GM04503 (cell line): ENCODE measurements at places on chromosomes 11 and 22.

DNA sequence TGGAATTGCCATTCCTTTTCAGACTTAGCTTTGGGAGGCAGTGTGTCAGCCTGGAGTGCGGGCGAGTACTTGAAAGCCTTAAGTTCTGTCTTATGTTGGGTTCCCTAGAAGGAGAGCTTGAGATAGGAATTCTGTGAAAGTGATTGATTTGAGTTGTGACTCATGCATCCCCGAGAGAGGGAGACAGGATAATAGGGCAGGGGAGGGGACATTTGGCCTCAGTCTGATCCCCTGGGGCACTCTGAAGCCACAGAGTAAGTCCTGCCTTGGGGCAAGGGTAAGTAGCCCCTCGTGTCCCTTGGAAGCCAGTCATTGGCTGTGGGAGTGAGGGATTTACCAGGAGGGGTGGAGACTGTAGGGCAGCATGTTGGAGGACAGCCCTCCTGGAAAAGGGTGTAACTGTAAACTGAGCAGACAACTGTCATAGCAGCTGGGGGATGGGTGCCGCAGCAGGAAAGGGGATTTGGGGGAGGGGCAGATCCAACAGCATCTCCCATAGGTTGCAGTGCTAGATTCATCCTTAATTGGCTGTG is 44.0 kb downstream of the KIAA1671 start:
- no peak for DNase-seq

DNA sequence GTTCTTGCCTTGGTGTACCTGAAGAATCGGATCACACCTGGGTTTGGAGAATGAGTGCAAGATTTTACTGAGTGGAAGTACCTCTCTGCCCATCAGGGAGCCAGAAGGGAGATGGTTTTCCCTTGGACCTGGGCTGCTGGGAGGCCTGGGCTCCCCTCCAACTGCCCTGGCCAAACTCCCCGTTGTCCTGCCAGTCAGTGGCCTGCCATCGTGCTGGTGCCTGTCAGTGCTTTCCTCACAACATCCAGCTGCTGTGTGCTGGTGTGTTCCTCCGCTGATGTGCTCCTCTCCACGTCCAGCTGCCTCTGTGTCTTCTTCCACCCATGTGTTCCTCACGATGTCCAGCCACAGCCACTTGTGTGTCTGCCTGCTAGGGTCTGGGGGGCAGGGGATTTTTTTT is 87.9 kb upstream of the CLPB start:
- no peak for DNase-seq

GRCh38 chr22:49756201-49756600 is 71.5 kb downstream of the BRD1 start:
- no peak for DNase-seq

- no peak for DNase-seq
These were observed 18.7 kb downstream of the SCUBE2 start for GRCh38 chr11:9072626-9073176.

DNA sequence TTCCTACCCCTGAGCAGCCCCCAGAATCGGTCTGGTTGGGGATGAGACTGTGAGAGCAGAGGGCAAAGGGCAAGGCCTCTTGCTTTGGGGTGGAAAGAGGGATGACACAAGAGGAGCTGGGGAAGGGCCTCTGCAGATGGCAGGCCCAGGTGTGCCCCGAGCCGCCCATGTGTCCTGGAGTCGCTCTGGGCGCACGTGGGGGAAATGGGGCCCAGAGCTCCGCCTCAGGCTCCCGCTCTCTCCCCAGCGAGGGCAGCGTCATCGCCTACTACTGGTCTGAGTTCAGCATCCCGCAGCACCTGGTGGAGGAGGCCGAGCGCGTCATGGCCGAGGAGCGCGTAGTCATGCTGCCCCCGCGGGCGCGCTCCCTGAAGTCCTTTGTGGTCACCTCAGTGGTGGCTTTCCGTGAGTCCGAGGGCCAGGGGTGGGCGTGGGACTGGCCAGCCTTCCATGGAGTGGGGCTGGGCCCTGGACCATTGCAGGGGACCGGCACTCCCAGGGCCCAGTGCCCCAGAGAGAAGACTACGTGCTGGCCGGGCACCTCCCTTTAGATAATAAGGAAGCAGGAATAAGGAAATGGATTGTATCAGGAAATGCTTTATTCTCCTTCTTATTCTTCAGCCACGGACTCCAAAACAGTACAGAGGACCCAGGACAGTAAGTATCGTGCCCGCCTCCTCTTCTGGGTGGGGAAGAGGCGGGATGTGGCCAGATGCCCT is 30.1 kb downstream of the ST14 start:
- no peak for DNase-seq

GRCh38 chr11:106249617-106250239 is 172.3 kb downstream of the AASDHPPT start:
- DNase-seq = no peak

- DNase-seq = no peak
These were observed 117.7 kb downstream of the PGR start for GRCh38 chr11:101011881-101012280.

DNA sequence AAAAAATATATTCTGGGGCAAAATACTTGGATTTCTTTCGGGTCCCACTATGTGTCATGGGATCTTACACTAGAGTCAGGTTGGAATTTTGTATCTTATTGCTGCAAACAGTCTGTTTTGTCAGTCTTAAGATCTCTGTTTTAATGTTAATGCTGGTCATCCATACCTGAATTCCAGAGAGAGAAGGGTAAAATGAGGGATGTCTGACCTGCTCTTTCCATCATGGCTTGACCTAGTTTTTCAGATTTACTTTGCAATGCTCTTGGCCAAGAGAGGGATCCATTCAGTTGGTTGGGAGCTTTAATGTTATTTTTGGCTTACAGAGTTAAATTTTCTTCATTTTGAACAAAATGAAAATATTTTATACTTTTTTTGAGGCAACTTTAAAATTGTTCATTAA is 117.2 kb downstream of the CASP12 start:
- DNase-seq = no peak

- peak; percentile 3 for DNase-seq
These were observed 1.2 kb downstream of the UBE2L6 start for GRCh38 chr11:57566005-57566904.

DNA sequence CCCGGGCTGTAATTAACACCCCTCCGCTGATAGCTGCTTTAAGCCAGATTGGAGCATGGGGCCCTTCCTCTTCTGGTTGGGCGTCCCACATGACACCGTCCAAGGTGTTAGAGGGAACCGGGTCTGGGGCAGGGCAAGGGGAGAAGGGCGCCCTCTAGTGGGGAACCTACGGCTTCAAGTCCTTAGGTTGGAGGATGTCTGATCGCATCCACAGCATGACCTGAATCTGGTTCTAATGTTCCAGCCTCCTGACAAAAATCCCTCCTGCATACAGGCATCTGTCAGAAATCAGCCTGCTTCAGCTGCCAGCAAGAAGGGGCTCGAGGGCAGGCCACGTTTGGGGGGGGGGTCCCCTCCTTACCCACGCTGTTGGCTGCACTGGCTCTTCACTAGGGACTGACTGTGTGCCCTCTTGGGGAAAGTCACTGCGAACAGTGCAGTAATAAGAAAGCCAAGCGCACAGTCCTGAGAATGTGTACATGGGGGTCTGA is 94.2 kb upstream of the TBCEL start:
- no peak for DNase-seq

- no peak for DNase-seq
These were observed 969.2 kb downstream of the JRKL start for GRCh38 chr11:97359016-97359415.

GRCh38 chr22:35128637-35129036 is 62.7 kb downstream of the ISX start:
- no peak for DNase-seq

GRCh38 chr11:16261836-16262644 is 94.3 kb downstream of the SOX6 start:
- no peak for DNase-seq

DNA sequence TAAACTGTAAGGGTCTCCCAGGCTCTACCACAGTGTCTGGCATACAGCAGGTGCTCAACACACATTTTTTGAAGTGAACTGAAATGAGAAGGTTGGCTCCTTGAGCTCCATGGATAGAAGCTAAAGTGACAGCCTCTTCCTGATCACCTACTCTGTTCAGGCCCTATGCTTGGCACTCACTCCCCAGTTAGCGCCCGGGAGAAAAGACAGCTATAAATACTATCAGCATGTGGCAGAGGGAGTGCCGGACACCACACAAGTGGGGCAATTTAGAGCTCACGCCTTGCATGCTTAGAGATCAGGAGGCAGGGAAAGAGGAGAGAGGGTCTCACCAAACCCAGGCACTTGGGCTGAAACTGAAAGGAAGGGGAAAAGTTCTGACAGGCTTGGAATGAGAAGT is 195.5 kb downstream of the BUD13 start:
- no peak for DNase-seq

DNA sequence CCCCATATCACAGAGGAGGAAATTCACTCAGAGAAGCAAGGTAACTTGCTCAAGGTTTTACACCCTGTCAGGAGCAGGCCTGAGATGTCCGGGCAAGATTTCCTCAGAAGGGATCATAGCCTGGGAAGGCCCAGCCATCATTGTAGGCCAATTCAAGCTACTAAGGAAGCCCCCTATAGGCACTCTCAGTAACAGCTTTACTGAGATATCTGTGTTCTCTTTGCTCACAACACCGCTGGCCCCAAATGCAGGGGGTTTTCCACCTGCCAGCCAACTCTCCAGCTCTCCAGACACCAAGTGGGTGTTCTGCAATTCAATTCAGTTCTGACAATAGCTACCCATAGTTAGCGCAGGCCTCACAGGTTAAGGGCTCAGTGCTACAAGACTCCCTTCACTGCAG is 84.0 kb downstream of the SLC36A4 start:
- DNase-seq = no peak

- DNase-seq = no peak
These were observed 38.0 kb upstream of the CSNK1E start for GRCh38 chr22:38355275-38355674.
